ENCODE measurements at places on chromosomes 5 and 9.

GRCh38 chr5:167658889-167659288, 632.6 kb upstream of the WWC1 start:
- DNase-seq, result no peak

GRCh38 chr5:31845361-31845760, 206.4 kb downstream of the PDZD2 start:
- no peak for DNase-seq

DNA sequence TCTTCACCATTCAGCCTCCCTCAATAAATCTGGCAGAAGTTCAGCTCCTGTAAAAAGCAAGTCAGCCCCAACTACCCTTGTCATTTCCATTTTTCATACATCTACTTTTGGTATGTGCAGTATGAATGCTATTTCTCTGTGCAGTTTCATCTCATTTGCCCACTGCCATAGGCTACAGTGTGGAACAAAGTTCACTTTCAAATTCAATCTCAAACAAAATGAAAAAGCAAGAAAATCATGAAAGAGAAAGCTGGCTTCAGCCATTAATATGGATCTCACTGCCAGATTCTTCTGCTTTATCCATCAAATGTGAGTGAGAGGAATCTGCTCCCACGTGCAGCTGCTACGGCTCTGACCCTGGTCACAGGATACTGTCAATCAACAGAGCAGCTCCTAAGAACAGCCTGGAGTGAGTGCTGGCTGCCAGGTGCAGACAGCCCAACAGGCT, 494.2 kb downstream of the ZNF608 start:
- no peak for DNase-seq

GRCh38 chr9:19127871-19128500, 694 bp upstream of the PLIN2 start:
- DNase-seq, result no peak

GRCh38 chr9:16385590-16385989, 484.9 kb downstream of the BNC2 start:
- DNase-seq, result no peak

DNA sequence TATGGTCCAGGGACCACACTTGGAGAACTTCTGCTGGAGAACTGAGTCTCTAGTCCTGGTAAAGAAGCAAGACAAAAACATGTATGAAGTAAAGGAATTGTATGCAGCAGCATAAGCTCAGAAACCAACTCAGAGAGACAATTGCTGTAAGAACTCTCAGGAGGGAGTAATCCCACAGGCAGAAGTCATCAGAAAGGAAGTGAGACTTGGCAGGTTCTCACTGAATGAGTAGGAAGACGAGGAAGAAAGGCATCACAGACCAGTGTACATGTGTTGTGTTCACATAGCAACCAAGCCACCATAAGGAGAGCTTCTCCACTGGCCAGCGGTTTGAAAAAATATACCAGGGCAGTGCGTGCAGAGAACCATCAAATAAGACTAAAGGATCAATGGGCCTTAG, 57.9 kb upstream of the FST start:
- no peak for DNase-seq

DNA sequence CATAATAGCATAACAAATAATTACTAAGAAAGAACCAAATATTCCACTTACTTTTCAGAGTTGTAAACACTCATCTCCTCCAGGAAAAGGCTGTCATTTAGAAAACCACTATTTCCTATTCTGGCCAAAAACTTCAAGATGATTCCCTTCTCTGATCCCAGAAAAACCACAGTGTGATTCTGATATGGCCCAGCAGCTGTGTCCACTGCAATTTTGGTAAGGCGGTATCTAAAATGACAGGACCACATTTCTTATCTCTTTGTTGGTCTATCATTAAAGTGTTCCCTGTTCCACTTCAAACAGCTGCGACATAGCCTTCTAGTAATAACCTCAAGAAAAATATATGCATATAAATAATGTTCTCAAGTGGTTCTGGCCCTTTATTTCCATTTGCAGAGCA, 96.1 kb downstream of the SEMA6A start:
- DNase-seq, result no peak

DNA sequence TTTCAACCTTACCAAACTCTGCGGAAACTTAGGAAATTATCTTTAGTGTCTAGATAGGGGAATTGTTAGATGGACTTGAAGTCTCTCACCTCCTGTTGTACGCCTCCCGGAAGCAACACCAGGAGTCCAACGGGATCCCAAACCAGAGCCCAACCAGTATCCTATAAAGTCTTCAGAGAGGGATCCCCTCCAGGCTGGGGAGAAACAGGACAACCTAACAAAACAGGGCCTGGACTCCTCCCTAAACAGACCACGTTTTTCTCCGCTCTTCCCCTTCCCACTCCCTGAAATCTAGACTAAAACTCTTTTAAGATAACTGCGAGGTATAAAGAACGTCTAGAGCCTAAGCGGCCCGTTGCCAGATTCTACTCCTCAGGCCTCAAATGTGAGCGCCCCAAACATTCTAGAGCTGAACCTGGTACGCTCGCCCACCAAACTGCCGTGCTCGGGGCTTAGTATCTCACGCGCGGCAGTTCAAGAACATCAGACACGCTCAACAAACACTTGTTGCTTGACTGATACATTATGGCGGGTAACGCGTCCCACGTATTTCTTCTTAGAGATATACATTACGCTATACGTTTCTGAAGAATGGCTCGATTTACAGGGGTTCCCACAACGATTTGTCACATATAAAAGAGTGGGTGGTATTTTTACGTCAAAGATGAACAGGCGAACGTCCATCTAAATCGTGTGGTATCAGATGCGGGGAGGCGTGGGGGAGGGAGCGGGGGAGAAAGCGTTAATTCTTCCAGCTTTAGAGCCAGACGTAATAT, 663 bp upstream of the SMIM27 start:
- DNase-seq, result peak; percentile 66

GRCh38 chr5:134106991-134107701, 7.3 kb upstream of the TCF7 start:
- no peak for DNase-seq

DNA sequence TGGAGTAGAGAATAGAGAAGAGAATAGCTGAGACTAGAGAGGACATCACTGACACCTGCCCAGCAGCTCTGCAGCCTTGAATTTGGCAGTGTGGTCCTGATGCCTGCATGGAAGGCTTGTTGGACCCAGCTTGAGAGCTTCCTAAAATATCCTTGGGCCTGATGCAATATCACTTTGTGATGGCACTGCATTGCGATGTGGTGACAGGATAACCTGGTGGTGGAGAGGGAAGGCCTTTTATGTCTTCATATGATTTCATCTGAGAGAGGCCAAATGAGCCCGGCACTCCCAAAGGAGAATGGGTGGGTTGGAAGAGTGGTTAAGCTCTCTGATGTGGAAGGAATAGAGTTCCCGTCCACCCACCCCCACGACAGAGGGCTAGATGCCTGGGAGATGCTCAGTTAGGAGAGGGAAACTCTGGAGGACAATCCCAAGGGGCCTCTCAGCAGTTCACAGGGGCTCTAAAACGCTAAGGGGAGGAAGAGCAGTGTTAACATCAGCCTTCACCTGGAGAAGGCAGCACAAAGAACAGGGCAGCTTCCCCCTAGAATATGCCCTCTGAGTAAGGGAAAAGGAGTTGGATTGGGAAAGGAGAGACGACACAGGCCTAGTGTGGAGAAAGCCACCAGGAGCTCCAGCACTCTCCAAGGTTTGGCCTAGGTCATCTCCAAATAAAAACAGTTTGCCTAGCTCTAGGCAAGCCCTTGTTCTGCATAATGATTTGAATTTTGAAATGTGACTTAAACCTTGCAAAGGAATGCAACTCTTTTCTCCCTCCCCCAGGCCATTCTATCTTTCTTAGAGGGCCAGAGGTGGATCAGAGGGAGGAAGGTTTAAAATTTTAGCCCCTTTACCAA, 99.8 kb upstream of the SSBP2 start:
- DNase-seq, result peak; percentile 38

GRCh38 chr5:80399526-80400239, 8.2 kb upstream of the ZFYVE16 start:
- DNase-seq, result no peak

DNA sequence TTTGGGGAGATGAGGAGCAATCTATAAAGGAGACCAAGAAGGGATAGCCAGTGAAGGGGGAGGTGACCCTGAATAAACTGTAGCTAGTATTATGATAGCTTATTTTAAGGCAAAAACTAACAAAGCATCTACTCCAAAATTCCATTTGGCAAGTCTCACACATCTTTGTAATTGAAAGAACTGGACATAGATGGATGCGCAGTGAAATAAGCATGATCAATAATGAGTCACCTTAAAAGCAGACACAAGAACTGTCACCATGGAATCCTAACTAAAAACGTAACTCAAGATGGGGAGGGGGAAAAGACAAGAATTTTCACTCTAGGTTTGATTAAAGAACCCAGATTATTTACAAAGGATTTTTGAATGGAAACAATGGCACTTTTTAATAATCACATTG, 164.5 kb downstream of the MED27 start:
- DNase-seq, result no peak

GRCh38 chr5:88058625-88059024, 210.0 kb downstream of the TMEM161B start:
- no peak for DNase-seq

DNA sequence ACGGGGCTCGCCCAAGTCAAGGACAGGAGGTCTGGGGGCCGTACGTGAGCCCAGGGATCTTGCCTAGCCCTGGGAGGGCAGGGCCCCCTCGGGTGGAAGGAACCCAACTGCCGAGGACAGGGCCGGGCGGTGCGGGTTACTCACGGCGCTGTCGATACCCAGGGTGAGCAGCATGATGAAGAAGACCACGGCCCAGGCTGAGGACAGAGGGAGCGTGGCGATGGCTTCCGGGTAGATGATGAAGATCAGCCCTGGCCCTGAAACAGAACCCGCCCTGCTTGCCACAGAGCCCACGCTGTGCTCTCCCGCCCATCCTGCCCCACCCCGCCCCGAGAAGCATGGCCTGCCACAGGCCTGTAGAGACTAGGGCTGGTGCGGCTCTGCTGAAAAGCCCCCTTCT, 34.1 kb downstream of the SLC6A3 start:
- DNase-seq, result no peak

- no peak for DNase-seq
These were observed 515.0 kb downstream of the EFNA5 start for GRCh38 chr5:107155707-107156106.

- no peak for DNase-seq
These were observed 1.6 kb upstream of the SPATA9 start for GRCh38 chr5:95684361-95684760.

GRCh38 chr5:164860896-164861295, 1355.5 kb downstream of the MAT2B start:
- no peak for DNase-seq

- DNase-seq, result no peak
These were observed 26.3 kb downstream of the ARSB start for GRCh38 chr5:78958672-78959445.

GRCh38 chr5:158848634-158849033, 251.1 kb downstream of the EBF1 start:
- DNase-seq, result no peak

- no peak for DNase-seq
These were observed 62.9 kb upstream of the IL17B start for GRCh38 chr5:149441986-149442385.

DNA sequence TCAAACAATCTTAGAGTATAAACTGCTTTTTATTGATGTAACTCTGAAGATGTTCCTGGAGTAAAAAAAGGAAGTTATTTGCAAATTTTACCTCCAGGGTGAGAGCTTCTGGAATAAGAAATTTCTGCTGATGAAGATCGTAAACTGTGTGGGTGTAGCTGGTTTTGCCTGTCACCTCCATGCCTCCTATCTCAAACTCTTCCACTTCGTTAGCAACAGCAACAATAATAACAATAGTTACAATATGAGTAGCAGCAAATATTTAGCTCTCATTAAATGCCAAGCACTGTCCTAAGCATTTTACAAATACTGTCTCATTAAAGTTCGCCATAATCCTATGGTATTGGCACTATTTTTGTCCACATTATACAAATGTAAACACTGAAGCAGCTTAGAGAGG, 57.9 kb downstream of the GCNT1 start:
- DNase-seq, result no peak

GRCh38 chr5:167014401-167015056, 1276.9 kb upstream of the WWC1 start:
- no peak for DNase-seq

- DNase-seq, result no peak
These were observed 90.2 kb downstream of the DAPK1 start for GRCh38 chr9:87587864-87588263.

DNA sequence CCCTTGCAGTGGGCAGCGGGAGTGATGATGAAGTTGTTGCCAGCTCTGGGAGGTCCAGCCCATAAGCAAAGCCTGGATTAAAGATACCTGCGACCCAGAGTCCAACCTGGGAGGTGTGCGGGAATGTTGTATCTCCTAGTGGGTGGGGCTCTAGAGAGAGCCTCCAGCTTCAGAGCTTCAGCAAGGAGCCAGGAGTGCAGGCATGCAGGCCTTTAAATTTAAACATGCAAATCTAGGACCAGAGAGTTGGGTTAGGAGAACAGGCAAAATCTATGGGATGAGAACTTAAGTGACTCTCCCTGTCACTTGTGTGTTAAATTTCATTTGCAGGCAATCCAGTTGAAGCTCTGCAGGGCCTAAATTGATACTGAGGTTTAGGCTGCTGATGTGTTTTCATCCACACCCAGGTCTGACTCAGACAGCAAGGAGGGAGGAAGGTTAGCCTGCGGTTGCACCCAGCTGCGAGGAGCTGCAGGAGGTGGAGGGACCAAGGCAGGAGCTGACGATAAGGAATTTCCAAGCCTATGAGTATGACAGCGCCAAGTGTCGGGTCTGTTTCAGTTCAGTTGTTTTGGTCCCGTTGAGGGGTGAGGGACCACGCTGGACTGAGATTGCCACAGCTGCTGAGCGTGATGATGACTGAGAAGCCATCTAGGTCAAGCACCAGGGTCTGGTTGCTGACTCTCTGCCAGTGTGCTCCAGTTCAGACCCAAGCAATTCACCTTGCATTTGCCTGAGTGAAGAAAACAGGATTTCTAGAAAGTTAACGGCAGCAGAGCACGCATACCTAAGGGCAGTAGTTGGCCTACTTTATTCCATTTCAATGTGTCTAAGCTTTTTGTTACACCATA, 243.0 kb downstream of the ICE1 start:
- no peak for DNase-seq

GRCh38 chr9:127336086-127336485, 60.9 kb upstream of the SLC2A8 start:
- DNase-seq, result no peak

DNA sequence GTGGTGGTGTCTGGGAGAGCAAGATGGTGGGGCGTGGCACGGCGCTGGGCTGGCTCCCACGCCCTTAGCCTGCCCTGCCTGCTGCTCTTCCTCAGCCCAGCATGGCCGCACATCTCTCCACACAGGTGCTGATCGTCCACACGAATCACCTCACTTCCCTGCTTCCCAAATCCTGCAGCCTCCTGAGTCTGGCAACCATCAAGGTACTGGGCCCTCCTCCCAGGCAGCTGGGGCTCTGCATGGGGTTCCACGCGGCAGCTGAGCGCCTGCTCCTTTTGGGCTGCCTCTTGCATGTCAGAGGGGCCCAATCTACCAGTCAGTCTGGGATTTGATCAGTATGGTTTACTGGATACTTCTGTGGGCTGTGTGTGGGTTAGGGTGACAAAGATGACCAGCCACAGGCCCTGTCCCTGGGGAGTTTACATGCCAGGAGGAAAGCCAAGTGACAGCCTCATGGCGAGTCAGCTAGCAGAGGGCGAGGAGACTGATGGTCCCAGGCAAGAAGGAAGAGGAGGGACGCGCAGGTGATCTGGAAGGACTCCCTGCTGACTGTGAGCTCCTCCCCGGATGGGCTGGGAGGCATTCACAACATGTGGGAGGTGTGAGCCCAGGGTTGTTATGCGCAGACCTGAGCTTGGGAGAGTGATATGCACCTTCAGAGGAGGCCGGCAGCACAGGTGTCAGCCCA, 6.0 kb downstream of the LRSAM1 start:
- peak; percentile 33 for DNase-seq
